ENCODE measurements at places on chromosomes 1 and 21. TPM values are rescaled to one million over a fixed set of nuclear protein-coding genes. Genes with fewer than 3 reads are reported as not detected.

- no peak for DNase-seq
Measured at GRCh38 chr1:207993477-207994445, 82.8 kb upstream of the CD34 start.

DNA sequence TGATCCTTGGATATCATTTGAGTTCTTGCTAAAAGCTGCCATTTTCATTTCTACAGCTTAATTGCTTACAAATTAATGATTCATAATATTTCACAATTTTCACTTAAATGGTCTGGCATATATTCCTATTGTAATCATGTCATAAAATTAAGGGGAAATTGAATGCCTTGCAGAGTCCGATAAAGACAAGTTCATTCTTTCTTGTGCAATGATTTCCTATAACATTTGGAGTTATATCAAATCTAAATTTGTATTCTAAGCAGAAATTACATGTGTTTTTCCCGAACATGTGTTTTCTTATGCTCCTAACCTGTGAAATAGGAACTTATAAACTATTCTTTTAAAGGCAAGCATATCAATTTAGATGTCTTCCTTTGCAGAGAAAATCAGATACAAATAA is 118.3 kb upstream of the CYYR1 start:
- DNase-seq: no peak

- DNase-seq: no peak
Measured at GRCh38 chr1:1264026-1264425, 9.6 kb downstream of the UBE2J2 start.

GRCh38 chr1:199089393-199090122 is 450.7 kb downstream of the PTPRC start:
- DNase-seq: no peak

DNA sequence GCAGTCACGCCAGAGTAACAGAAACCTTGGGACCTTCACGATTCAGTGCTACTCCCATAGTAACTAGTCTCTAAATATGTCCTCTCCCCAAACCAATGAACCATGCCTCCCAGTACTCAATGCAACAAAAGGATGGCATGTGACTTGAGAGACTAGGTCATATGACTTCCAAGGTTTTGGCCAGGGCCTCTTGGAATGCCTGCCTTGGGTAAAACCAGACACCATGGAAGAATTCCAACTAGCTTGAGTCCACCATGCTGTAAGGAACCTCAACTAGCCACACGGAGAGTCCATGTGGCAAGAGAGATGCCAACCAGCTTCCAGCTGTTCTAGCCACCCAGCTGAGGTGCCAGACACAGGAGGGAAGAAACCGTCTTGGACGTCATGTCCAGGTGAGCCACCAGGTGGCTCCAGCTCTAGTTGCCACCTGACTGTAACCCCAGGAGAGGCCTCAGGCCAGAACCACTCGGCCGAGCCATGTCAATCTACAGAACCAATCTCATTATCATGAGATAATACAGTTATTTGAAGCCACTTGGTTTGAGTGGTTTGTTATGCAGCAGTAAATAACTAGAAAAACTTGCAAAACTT is 115.0 kb downstream of the SYF2 start:
- DNase-seq: no peak

Gene EFNA3
- 7.3 TPM for total RNA-seq

Gene GBP3
- total RNA-seq: 0.82 TPM

Gene ZFP69B
- 16.3 TPM for total RNA-seq
